NCI-H2171 (cell line): ENCODE measurements at places on chromosomes 13 and 19.

GRCh38 chr13:75452564-75452963 lies 29.4 kb downstream of the TBC1D4 start:
- no peak for DNase-seq

DNA sequence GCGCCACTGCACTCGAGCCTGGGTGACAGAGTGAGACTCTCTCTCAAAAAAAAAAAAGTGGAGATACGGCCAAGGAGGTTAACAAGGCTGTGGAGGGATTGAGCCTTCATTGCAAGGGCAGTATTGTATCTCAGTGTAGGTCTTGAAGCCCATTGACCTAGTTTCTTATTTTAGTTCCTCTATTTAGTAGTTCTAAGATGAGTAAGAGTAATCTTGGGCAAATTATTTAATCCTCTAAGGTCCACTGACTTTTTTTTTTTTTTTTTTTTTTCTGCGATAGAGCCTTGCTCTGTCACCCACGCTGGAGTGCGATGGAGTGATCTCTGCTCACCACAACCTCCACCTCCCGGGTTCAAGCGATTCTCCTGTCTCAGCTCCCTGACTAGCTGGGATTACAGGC lies 14.3 kb upstream of the ILF3 start:
- no peak for DNase-seq

GRCh38 chr13:47934371-47934770 lies 66.7 kb downstream of the SUCLA2 start:
- no peak for DNase-seq

DNA sequence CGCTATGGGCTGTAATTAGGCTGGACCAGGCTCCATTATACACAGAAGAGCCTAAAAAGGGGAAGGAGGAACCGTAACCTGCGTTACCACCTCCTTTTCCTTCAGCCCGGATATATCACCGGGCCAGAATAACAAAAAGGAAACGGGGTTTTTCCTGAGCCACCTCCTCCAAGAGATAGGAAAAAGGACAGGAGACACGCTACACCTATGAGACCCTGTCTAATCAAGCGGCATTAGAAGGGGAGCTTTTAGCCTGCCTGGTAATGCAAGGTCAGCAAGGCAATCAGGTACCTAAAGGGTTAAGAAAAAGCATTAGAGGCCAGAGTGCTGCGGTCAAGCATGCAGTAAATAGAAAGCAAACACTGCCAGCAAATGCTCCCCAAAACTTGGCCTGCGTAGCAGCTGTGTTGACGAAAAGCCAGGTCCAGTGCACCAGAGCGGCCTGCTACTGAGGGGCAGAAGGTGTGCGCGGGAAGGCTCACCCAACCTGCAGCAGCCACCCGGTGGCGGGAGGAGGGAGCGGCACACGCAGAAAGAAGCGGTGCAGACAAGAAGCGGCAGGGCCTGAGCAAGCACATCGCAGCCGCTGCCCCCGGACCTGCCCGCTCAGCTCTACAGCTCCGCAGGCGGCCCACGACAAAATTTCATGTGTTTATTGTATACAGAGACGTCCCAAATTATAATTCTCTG lies 1466.1 kb downstream of the UQCRFS1 start:
- no peak for DNase-seq
